Iris pigment epithelial cell (primary cell): ENCODE measurements at places on chromosomes 7 and 10.
A peak's percentile ranks its signal among the peaks of the same experiment; 100 is the strongest.

DNA sequence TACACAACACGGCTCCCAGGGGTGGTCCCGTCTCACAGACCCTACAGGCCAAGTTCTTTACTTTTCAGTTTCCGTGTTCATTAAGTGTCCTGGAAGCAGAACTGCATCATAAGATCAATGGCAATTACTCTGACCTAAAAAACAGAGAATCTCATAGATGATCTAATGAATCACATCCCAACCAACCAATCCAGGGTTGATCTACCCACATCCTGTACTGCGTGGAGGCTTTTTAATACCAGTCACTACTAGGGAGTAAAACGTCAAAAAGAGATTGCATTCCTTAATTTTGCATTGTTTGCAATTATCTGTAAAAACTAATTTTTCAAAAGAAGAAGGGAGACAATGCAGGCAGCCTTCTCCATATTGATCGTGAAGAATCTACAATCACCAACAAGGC lies 72.6 kb downstream of the PARD3 start:
- DNase-seq: no peak

DNA sequence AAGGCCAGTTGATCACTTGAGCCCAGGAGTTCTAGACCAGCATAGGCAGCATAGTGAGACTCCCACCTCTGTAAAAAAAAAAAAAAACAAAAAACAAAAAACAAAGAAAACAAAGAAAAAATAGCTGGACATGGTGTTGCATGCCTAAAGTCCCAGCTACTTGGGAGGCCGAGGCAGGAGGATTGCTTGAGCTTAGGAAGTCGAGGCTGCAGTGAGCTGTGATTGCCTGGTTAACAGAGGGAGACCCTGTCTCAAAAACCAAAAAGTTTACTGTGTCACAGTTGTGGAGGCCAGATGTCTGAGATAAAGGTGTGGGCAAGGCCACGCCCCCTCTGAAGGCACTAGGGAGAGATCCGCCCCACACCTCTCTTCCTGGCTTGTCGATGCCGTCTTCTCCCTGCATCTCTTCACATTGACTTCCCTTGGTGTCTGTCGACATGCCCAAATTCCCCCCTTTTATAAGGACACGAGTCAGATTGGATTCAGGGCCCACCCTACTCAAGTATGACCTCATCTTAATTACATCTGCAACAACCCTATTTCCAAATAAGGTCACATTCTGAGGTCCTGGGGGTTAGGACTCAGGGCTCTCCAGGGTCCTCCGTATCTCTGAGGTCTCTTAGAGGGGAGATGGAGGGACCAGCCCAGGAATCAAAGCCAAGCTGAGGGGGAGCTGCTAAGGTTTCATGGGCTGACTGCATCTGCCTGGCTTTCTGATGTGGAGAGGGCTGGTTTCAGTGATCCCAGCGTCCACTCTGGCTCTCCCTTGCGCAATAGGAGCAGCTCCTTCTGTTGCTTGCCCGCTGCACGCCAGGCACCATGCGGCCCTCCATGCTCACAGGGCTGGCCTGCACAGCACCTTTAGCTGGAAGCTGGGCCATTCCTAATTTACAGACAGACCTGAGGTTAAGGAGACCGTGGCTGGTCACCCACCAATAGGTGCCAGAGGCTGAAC lies 23.1 kb downstream of the AGAP3 start:
- DNase-seq: peak; percentile 51

- DNase-seq: no peak
Observed at GRCh38 chr7:131835141-131835540, 278.7 kb upstream of the PODXL start.

GRCh38 chr10:1412531-1413189 lies 324.7 kb downstream of the ADARB2 start:
- DNase-seq: no peak

GRCh38 chr7:91826377-91826776 lies 54.1 kb downstream of the MTERF1 start:
- no peak for DNase-seq

DNA sequence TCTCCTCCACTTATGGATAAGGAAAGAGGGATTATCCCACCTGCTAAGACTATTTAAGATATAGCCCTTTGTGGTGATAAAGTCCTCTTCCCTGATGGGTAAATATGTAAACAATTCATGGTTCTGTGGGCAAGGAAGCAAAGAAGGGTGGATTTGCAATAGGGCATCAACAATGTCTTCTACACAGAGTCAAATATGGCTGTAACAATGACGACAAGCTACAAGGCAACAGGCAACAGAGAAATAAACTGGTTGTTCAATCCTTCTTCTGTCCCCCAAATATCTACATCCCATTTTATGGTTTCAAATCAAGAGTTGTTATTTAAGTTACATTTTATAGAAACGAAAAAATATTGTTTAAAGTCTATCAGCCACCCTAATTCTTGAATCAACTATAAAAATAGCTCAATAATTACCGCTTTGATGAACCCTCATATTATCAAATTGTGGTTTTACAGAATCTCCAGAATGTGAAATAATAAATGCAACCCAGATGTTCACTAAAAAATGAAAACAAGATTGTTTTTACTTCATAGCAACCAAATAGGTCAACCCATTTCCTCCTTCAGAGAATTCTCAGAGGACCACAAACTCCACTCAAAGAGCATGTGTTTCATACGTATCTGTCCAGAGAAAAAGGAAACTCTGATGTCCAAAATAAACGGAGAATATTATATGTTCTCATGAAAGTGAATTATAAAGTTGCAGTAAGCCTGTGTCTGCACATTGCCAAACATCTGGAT lies 13.8 kb downstream of the CYTH3 start:
- DNase-seq: peak; percentile 92

DNA sequence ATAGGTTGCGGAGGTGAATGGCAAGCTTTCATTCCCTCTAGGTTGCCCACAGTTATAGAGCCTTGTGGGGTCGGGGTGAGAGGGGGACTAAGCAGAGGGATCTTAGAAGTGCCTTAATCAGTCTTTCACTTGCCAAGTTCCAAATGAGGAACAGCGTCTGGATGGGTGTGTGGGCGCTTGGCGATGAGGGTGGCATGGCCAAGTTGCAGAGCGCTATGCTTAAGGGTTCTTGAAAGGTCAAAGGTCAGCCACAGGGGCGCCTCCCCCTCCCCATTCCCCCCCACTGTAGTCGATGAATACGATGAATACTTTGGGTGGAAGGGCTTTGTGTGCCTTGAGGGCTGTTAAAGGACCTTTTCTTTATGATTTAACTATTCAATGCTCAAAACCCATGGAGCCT lies 185.0 kb downstream of the TCF7L2 start:
- no peak for DNase-seq

DNA sequence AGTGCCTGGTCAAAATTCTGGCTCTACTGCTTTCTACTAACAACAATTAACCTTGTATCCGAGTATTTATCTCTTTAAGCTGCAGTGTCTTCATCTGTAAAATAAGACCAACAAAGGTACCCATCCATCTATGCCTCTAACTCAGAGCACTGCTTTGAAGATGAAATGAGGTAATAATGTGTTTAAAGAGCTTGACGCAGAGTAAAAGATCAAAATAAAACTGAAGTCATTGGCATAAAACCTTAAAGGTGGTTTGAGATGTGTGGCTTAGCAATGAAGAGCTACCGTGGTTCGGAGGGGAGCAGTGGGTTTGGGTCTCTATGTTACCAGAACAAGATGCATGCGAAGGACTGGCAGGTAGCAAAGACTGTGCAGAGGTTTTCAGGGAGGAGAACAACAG lies 16.1 kb upstream of the PRF1 start:
- DNase-seq: no peak

GRCh38 chr10:99777918-99778714 lies 4.3 kb upstream of the ABCC2 start:
- peak; percentile 41 for DNase-seq

GRCh38 chr7:8149222-8149621 lies 112.7 kb downstream of the ICA1 start:
- no peak for DNase-seq

GRCh38 chr7:45696476-45696875 lies 122.3 kb downstream of the ADCY1 start:
- DNase-seq: no peak

GRCh38 chr7:30932562-30932961 lies 20.9 kb downstream of the AQP1 start:
- no peak for DNase-seq

- no peak for DNase-seq
Observed at GRCh38 chr7:33842150-33842549, 63.2 kb upstream of the BMPER start.

- DNase-seq: peak; percentile 31
Observed at GRCh38 chr7:82623812-82624211, 180.2 kb upstream of the CACNA2D1 start.

DNA sequence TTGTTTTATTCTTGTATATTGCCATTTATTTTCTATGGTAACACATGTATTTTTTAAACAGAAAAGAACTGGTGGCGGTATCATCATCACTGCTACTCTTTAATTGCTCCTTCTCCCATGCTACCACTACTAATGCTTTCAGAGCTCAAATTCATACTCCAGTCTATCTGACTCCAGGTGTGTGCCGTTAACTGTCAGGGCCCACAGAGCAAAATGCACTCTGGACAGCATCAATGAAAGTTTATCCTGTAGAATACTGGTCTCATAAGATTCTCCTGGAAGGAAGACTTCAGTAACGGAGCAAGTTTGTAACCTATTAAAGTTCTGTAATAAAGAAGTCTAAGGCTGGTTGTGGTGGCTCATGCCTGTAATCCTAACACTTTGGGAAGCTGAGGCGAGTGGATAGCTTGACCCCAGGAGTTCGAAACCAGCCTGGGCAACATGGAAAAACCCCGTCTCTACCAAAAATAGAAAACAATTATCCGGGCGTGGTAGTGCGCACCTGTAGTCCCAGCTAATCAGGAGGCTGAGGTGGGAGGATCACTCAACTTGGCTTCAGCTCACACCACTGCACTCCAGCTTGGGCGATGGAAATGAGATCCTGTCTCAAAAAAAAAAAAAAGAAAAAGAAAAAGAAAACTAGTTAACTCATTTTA lies 18.4 kb downstream of the ZNRF2 start:
- no peak for DNase-seq

DNA sequence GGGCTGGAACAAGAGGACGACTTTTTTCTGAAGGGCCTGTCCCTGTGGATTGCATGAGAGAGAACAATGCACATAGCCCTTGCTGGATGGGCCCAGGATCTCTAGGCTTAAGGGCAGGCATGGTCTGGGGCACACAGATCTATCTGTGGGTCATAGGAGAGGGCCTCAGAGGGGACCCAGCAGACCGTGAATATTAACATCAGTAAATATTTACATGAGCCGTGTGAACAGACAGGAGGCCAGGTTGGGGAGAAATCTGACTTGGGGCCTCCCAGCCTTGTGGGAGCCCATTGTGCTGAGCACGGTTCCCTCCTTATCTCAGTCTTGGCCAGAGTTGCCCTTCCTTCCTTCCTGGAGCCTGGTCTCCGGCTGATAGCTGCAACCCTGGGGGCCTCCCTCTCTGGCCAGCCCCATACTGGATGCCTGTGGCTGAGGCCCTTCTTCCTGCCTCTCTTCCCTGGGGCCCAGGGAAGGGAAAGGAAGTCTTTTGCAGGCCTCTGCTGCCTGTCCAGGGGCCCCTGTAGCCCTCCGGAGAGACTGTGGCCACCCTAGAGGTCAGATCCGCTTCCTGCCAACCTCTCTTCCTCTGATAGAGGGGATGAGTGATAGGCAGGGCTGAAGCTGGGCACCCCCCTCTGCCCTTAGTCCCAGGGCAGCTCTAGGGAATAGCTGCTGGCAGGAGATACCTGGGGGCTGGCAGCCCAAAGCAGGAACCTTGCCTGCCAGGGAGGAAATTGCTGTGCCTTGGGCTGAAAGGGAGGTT lies 44.5 kb upstream of the TRIM8 start:
- no peak for DNase-seq

DNA sequence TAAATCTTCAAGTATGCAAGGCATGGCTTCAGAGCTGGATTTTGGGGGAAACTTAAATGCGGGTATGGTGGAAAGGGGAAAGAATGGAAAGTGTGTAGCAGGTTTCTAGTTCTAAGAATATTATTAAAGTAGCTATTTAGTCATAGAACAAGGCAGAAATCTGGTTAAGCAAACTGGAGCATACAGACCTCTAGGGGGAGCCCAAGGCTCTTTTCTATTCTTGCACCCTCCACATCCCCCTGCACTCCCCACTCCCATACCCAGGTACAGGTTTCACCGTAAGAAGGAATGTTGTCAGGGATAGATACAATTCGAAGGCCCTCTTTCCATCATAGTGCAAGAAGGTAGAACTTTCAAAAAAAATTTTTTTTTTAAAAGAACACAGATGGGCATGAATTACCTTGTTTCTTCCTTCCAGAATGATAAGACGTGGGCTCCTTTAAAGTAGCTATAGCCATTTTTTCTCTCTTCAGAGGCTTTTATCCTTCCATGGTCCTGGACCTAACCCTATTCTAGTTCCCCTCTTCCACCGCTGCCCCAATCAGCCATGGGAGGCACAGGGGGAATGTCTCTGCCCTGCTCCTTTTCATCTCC lies 41.5 kb upstream of the SMIM30 start:
- DNase-seq: peak; percentile 36

DNA sequence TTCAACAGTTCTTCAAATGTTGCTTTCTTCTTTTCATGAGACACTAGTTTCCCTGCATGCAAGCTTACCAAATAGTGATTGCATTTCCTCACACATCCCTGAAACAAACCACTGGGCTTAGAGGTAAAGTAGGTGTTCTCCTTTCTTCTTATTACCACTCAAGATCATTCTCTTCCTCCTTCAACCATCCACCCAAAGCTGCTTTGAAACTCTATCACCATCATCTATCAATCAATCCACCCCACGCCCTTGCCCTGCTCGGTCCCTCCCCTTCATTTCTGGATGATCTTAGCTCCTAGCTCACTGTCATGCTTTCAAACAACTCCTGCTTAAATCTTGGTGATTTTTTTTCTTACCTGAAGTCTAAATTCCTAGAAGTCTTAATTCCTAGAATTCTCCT lies 18.9 kb downstream of the HYCC1 start:
- no peak for DNase-seq

DNA sequence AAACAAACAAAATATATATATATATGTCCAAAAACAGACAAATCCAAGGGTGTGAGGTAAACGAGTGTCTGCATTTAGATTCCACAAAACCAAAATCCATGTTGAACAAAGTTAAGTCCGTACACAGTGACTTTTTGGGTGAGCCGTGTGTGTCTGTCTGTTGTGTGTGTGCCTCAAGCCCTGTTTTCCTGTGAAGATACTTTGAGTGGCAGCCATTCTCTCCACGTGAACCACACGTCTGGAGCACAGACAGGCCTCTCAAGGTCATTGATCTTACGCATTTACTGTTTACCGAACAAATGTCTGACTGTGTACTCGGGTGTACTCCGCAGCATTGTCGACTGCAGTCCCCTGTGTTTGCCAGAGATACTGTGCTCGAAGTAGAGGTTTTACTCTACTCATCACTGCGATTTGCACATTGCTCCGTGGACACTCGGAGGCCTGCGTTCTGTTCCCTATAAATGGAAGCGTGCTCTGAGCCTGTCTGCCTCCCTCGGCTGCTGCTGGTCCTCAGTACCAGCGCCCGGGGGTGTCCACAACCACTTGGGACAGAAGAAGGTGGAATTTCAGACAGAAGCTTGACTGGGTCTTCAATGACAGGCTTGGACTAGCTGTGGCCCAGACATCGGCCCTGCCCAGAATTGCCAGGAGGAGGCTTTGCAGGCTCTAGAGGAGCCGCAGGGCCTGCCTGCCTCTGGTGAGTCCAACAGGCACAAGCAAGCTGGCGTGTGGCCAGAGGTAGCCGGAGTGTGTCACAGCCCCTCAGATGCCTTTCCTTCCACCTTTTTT lies 22.1 kb downstream of the CYP17A1 start:
- peak; percentile 67 for DNase-seq

GRCh38 chr7:155188357-155188756 lies 109.3 kb upstream of the INSIG1 start:
- DNase-seq: no peak

- DNase-seq: peak; percentile 57
Observed at GRCh38 chr7:79785556-79785955, 332.1 kb upstream of the MAGI2 start.
